ENCODE measurements at places on chromosomes 1 and 21.

- DNase-seq, result no peak
These were observed 6.4 kb upstream of the CPT2 start for GRCh38 chr1:53190210-53190611.

GRCh38 chr1:53076721-53077598, 14.9 kb downstream of the PODN start:
- DNase-seq, result no peak

DNA sequence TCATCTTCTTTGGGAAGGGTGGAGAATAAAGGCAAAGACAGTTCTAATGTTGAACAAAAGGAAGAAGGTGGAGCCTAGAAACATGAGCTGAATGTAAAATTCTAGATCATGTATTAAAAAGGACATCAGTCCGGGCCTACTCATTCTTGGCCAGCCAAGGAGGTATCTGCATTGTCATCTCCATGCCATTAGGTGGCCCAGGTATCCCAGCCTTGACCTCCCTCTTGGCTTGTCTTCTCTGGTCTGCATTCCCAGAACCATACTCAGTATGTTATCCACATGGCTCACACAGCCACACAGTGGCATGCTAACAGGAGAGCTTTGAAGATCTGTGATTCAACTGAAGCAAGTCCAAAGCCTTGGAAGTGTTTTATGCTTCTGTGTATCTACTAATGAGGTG, 369.8 kb upstream of the KAZN start:
- no peak for DNase-seq

- DNase-seq, result no peak
These were observed 559.3 kb upstream of the ZRANB2 start for GRCh38 chr1:71640116-71640515.

DNA sequence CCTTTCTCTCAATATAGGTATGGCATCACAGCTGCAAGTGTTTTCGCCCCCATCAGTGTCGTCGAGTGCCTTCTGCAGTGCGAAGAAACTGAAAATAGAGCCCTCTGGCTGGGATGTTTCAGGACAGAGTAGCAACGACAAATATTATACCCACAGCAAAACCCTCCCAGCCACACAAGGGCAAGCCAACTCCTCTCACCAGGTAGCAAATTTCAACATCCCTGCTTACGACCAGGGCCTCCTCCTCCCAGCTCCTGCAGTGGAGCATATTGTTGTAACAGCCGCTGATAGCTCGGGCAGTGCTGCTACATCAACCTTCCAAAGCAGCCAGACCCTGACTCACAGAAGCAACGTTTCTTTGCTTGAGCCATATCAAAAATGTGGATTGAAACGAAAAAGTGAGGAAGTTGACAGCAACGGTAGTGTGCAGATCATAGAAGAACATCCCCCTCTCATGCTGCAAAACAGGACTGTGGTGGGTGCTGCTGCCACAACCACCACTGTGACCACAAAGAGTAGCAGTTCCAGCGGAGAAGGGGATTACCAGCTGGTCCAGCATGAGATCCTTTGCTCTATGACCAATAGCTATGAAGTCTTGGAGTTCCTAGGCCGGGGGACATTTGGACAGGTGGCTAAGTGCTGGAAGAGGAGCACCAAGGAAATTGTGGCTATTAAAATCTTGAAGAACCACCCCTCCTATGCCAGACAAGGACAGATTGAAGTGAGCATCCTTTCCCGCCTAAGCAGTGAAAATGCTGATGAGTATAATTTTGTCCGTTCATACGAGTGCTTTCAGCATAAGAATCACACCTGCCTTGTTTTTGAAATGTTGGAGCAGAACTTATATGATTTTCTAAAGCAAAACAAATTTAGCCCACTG, 11.5 kb downstream of the HIPK1 start:
- no peak for DNase-seq

DNA sequence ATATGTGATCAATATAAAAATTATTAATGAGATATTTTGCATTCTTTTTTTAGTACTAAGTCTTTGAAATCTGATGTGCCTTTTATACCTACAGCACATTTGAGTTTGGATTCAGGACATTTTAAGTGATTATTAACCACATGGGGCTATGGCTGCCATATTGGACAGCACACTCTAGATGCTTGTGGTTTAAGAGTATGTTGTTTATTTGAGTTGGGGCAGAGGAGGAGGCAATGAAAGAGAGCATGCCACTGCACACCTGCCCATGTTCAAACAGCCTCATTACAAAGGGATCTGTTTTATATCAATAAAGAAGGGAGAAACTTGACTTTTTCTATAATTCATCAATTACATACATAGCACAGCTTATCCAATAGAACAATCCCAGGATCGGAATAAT, 99.4 kb upstream of the EDEM3 start:
- DNase-seq, result no peak

DNA sequence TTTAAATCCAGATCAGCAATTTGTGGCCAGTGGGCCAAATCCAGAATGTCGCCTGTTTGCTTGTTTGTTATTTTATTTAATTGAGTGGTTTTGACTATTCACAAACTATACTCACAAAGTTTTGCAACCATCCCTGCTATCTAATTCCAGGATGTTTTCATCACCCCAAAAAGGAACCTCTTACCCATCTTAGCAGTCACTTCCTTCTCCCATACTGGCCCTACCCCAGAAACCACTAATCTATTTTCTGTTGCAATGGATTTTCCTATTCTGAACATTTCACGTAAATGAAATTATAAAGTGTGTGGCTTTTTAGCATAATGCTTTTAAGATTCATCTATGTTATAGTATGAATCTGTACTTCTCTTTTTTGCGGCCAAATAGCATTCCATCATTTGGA, 41.3 kb downstream of the WDTC1 start:
- DNase-seq, result no peak

DNA sequence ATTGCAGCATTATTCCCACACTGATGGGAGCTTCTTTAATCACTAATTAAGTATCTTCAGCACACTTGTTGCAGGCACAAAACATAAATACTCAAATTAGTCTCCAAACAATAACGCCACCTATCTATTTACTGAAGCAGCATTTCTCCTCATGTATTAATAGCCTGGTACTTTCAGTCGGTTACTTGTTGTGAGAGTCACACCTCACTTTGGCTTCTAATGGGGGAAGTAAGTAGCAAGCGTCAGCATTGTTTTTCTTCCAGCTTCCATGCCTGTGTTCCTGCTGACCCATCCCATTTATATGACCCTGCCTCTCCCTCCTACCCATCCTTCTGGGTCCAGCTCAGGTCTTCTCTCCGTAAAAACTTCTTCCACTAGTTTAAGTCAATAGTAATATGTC, 31.9 kb upstream of the DENND1B start:
- no peak for DNase-seq

GRCh38 chr1:109826930-109827349, 63.2 kb upstream of the EPS8L3 start:
- DNase-seq, result no peak

DNA sequence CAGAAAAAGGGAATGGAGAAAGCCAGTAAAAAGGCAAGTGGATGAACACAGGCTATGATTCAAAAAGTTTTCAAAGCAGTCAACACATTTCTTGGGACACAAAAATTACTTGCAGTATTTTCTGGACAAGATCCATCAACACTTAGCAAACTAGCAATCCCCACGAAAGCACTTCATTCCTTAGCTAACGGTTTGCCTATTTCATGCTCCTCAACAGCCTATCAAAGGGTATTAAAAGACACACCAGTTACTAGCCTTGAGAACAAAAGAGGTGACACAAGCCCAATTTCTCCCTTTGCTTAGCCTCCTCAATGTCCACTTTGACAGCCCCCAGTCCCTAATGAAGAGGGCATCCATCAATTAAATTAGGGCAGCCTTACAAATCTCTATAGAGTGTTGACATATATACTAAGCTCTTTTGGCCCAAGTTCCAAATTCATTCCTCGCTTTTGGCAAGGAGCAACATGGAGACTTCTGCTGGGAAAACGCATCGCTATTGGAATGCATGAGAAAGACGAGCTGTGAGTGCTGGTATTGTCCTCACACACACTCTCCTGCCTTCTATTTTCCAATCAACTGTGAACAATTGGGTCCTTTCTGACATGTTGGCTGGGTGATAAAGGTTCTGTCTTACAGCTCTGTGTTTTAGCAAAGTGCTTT, 180.0 kb downstream of the TNR start:
- DNase-seq, result no peak

DNA sequence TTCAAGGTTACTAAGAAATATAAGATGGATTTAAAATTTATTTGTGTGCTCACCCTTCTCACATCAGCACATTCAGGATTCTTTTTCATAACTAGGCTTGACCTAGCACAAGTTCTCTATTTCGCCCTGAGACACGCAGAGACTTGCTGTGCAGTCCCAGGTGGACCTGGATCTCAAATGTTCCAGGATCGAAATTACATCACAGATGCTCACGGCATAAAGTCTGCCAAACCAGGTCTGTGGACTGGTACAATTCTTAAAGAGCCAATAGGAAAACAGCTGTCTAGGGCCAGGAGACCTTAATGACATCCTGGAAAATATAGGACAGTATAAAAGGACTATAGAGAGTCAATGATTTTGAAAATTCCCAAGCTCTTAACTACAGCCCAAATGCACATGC, 2.2 kb downstream of the PGBD5 start:
- no peak for DNase-seq

DNA sequence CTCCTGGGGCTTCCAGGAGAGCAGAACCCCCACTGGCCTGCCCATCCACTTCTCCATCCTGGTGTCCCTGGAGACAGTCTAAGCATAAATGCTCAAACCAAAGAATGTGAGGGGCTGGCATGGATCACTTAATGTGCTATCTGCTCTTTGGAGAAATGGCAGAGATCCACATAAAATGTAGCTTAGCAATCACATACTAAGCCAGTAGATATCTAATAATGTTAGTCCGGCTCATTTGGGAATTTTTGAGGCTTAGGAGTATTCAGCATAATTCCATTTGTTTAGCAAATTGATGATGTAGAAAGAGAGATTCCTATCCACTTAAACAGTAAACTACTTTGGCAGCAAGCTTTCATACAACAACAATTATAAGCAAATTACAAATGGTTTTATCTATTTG, 90.7 kb downstream of the TENT5C start:
- no peak for DNase-seq

DNA sequence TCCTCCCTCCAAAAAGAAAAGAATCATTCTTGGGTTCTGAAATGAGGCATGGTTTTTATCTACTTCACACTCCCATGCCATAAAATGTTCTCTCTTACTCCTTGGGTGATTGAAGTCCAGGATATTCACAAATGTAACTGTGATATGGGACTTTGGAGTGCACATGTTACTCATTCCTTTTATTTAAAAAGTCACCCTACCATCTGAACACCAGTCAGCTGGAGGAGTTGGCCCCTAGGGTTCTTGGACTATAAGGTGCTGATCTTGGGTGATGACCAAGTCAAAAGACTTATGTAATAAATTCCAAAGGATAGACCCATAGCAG, 128.4 kb downstream of the CLIC6 start:
- DNase-seq, result no peak

- no peak for DNase-seq
These were observed 58.9 kb downstream of the CD46 start for GRCh38 chr1:207810606-207811295.

GRCh38 chr1:116208136-116208535, 96.9 kb downstream of the MAB21L3 start:
- DNase-seq, result no peak

GRCh38 chr1:189929501-189930099, 548.1 kb downstream of the BRINP3 start:
- DNase-seq, result no peak

- DNase-seq, result no peak
These were observed 674 bp upstream of the ATXN7L2 start for GRCh38 chr1:109482791-109483671.

DNA sequence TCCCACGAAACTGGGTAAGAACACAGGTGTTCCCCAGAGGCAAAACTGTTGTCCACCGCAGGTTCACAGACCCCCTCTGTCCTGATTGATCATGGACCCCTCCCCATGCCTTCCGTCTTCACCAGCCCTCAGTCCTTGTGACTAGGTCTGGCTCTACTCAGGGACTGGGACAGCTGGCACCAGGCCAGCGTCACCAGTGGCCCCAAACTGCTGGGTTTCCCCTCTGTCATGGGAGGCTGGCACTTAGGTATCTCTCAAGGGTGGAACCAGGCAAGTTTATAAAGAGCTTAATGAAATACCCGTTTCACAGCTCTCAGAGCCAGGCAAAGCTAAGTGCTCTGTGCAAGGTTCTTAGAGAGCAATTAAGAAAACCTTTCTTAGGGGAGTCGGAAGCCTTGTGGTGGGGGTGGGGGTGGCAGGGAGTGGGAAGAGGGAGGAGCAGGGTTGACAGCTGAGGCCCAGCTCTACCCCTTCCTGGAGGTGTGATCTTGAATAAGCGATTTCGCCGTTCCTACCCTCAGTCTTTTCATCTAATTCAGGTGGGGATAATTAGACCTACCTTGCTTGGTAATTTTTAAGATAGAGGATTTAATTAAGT, 35.0 kb upstream of the IFNLR1 start:
- DNase-seq, result no peak

DNA sequence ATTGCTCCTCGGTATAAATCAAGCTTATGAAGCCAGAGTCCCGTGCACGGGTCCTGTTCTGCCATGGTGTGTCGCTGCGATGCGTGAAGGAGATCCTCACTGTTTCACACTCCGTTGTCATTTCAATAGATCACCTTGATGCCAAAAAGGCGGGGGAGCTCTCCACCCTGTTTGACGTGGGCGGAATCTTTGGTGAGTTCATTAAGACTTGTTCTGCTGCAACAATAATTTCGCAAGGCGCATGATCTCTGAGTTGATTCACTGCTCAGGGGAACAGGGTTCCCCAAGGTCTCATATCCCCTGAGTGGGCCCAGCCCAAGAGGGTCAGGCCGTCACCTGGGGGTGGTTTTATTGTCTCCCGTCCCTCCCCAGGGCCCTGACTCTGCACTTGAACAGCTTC, 50.0 kb downstream of the SLC37A1 start:
- DNase-seq, result no peak

- no peak for DNase-seq
These were observed 62.5 kb upstream of the LYST start for GRCh38 chr1:235929216-235929615.

GRCh38 chr1:53082826-53083455, 20.9 kb downstream of the PODN start:
- no peak for DNase-seq

- no peak for DNase-seq
These were observed 806 bp upstream of the AADACL4 start for GRCh38 chr1:12643079-12643478.

DNA sequence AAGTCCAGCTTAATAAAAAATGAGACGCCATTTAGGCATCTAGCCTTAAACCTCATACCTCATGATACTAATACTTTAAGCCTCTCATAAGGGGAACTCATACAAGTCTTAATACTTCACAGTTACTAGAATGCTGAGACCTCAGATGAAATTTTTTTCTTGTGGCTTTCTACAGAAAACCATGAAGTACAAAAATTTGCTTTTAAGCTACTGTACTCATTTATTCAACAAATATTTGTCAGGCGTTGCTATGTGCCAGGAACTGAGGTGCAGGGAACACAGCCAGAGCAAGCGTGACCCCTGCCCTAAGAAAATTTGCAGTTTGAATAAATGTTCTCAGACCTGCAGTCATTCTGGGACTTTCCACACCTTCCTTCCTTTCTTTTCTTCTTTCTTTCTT, 150.6 kb downstream of the MRPL39 start:
- no peak for DNase-seq

GRCh38 chr1:221768444-221769066, 26.7 kb upstream of the DUSP10 start:
- no peak for DNase-seq

GRCh38 chr1:209103092-209103491, 480.4 kb upstream of the CAMK1G start:
- no peak for DNase-seq
